ENCODE measurements at places on chromosomes 7 and 10. TPM values are rescaled to one million over a fixed set of nuclear protein-coding genes. Genes with fewer than 3 reads are reported as not detected.

DNA sequence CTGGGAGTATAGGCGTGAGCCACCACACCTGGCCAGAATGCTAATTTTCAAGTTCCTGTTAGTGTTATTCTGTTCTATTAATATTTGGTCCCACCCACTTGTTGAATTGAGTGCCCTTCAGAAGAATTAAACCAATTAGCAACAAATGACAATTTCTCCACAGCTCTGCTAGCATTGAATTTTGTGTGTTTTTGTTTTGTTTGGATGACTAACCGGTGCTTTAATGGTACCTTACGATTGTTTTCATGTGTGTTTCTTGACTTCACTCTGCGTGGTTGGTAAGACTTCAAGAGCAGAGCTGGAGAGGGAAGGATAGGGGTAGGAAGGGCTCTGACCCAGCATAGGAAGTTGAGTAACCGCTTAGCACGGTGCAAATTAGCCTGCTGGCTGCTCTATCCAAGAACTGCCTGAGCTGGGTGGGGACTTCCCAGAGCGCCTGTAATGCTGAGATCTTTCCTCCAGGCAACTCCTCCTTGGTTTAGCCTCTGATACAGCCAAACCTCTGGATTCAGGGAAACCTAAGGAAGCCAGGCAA is 4.6 kb downstream of the ARPC1B start:
- DNase-seq = peak; percentile 73

DNA sequence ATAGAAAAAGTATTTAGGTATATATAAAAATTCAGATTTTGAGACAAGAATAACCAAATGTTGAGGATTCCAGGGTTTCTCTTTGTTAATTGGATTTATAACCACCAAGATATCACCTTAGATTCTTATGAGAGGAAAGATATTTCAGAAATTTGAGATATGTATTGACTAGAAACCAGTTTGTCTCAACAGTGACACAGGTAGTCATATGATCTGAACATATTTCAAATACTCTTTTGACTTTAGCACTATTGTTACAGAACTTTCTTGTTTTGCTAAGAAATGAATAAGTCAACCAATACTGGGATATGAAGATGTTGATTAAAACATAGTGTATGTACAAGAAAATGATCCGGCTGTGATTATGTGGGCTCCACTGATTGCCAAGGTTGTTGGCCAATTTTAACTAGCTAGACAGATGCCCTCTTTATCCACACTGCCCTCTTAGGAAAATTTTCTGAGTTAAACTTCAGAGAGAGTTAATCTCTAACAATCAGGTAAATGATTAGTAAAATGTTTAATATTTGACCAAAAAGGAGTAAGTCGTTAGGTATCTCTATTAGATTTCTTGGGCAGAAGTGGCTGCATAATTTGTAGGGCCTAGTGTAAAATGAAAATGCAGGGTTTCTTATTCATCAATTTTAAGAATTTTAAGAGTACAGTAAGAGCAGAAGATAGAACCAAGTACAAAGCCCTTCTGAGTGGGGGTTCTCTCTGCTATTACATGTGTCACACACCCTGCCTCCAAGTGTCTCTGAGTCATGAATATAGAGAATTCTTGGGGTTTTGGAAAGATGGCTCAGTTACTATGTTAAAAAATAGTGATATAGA is 376.0 kb downstream of the TFEC start:
- DNase-seq = no peak

- no peak for DNase-seq
Measured at GRCh38 chr7:77579797-77580196, 42.7 kb downstream of the PTPN12 start.

GRCh38 chr7:94276795-94277194 is 117.9 kb upstream of the COL1A2 start:
- DNase-seq = peak; percentile 40

- DNase-seq = no peak
Measured at GRCh38 chr7:133587903-133588302, 335.0 kb downstream of the EXOC4 start.

DNA sequence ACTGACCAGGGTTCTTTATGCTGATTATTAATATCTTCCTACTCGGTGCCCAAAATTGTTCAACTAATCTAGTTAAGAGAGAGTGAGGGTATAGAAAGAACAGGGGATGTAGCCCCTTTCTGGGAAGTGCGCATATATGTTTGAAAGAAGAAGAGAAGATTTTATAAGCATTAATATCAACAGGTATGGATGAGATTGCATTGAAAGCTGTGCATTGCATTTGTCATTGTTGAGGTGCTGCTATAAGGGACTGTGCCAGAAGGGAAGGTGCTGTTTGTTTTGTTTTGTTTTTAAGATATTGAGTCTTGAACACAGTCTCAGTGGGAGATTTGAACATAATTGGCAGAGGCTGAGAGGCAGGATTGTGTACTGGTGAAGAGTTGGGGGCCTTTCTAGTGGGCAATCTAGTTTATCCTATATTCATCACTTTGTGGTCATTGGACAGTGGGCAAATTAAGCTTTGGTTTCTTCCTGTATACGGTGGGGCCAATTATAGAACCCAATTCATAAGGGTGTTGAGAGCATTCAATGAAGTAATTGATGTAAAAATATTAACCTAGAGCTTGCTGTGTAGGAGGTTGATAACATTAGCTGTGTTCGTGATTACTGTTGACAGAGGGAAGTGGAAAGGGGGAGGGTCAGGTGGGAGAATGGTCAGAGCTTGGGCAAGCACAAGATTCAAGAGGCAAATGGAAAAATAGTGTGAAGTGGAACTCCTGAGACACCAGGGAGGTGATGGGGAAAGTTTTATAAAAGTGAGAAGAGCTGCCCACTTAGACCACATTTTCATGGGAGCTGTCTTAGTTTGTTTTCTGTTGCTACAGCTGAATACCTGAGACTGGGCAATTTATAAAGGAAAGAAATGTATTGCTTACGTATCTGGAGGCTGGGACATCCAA is 19.9 kb upstream of the PCGF5 start:
- no peak for DNase-seq

GRCh38 chr7:134732728-134733127 is 46.7 kb upstream of the CALD1 start:
- peak; percentile 13 for DNase-seq

- DNase-seq = peak; percentile 92
Measured at GRCh38 chr10:30751678-30752331, 122.3 kb upstream of the LYZL2 start.

DNA sequence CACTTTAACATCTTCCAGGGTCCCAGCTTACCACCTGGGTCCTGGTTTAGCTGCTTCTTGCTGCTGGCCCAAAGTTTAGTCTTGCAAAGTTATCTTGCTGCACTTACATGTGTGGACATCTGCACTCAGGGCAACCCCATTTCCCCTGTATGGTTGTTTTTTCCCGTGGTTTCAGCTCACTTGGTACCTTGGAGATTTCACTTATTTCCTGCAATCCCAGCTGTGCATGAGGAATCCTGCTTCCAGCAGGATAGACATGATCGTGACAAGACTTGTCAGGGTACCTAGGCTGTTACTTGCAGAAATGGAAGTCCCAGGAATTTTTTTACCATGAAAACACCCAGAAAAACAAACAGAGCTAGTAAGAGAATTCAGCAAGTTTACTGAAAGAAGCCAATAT is 95.9 kb upstream of the LEP start:
- DNase-seq = no peak

- no peak for DNase-seq
Measured at GRCh38 chr7:123673752-123674398, 18.2 kb downstream of the LMOD2 start.

DNA sequence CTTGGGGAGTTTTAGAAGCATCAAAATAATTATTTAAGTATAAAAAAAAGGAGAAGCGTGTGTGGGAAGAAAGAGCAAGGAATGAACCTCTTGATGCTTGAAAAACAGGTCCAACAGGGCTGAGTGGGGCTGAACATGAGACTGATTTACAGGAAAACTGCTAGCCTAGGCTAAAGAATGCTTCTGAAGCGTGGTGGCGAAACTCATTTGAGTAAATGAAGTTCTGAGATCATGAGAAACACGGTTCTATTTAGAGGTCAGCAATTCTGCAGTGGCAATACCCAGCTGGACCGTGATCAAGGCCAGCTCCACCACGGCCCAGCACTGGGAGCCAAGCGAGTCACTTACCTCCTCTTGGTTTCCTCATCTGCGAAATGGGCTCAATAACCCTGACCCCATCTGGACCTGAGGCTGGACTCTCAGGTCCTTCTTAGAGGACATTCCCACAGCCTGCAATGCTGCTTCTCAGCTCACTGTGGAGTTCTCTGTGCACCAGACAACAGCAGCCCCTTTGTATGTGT is 140.1 kb upstream of the ADAM12 start:
- DNase-seq = no peak

- no peak for DNase-seq
Measured at GRCh38 chr10:132926777-132927650, 15.4 kb downstream of the CFAP46 start.

Gene ARL5B
- 40.6 TPM for total RNA-seq

Gene SFTPA1
- not detected for total RNA-seq

Gene RNF32
- total RNA-seq = 0.92 TPM

Gene HOXA2
- not detected for total RNA-seq
